ENCODE measurements at places on chromosomes 6 and 20. TPM values are rescaled to one million over a fixed set of nuclear protein-coding genes. Genes with fewer than 3 reads are reported as not detected.

SMOC2 gene
- not detected for polyA plus RNA-seq

RAMACL gene
- 0.87 TPM for polyA plus RNA-seq

DEFB112 gene
- polyA plus RNA-seq: not detected

GRCh38 chr6:90062667-90063066 is 168.4 kb downstream of the GJA10 start:
- DNase-seq: no peak

- no peak for DNase-seq
Observed at GRCh38 chr20:39751557-39752137, 789.5 kb downstream of the DHX35 start.

GRCh38 chr6:18080544-18080943 is 41.9 kb downstream of the NHLRC1 start:
- DNase-seq: no peak

DNA sequence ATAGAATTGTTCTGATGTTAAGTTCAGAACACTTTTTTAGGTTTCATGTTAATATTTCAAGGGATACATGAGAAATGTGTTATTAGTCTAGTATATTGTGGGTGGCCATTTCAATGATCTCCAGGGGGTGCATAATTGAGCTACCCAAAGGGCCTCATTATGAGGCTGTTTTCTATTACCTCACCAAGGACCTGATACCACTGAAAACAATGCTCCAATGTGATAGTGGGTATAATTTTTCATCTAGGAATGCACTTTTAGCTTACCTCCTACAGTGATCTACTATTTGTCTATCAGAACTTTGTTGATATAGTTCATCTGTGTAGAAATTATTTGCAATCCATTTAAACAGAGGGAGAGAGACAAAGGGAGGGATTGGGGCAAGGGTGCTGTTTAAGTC is 106.8 kb upstream of the HS3ST5 start:
- no peak for DNase-seq

- no peak for DNase-seq
Observed at GRCh38 chr6:127494240-127494767, 24.8 kb downstream of the MTCL3 start.
